Renal pelvis (tissue), 12 donors: ENCODE measurements at places on chromosomes 6 and 20. TPM values are rescaled to one million over a fixed set of nuclear protein-coding genes. Genes with fewer than 3 reads are reported as not detected.
A peak's percentile ranks its signal among the peaks of the same experiment; 100 is the strongest.

SLC22A16 gene
- 0.99 TPM for polyA plus RNA-seq

SLC22A3 gene
- 3.9 TPM for polyA plus RNA-seq

OPRM1 gene
- not detected for polyA plus RNA-seq

ECT2L gene
- polyA plus RNA-seq, result 0.21 TPM

DNA sequence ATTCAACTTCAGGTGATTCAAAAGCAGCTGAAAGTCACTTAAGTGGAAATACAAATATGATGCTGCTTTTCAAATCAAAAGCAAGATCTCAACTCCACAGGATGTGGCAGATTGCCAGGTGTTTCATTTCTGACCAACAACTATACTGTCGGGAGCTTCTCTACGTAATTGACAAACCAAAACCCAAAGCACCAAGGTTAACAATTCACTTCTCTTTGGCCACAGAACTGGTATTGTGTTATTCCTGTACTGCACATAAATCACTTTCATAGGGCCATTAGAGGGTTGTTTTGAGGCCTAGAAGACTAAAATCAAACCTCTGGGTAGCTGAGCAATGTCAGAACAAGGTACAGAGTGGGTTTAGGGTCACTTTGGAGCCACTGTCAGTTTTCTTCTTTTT, 169.7 kb downstream of the HAO1 start:
- DNase-seq, result peak; percentile 14

GRCh38 chr6:87561017-87561416, 28.8 kb downstream of the RARS2 start:
- DNase-seq, result no peak

DNA sequence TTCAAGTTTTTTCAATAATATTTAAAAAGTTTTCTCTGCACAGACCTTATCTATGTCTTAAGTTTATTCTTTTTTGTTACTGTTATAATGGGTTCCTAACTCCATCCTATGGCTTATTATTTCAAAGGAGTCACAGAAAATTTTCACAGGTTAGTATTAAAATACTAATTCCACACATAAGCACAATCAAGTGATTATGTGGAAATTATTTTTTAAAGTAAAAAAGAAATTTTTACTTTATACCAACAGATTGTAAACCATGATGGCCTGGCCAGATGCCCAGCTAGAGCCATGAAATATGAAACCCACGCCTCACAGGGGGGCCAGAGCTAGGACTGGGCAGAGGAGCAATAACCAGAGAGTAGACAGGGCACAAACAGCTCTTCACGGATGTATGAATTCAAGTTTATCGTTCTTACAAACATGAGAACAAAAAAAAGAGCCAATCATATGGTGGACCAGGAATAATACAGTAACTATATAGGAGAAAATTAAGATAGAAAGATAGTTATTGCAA, 34.0 kb downstream of the NUDT3 start:
- no peak for DNase-seq

- no peak for DNase-seq
These were observed 18.8 kb upstream of the MRGBP start for GRCh38 chr20:62777528-62777830.
